ENCODE measurements at places on chromosomes 5 and 9.

GRCh38 chr5:129362456-129362855, 97.6 kb upstream of the ADAMTS19 start:
- no peaks in the 10 kb centered on the region for H3K27me3 ChIP-seq
- no peak overlapping the region for H3K27ac ChIP-seq
- H3K36me3 ChIP-seq: no peaks in the 10 kb centered on the region
- no peak overlapping the region for H3K4me3 ChIP-seq
- H3K4me1 ChIP-seq: no peaks in the 10 kb centered on the region
- no peak for DNase-seq

DNA sequence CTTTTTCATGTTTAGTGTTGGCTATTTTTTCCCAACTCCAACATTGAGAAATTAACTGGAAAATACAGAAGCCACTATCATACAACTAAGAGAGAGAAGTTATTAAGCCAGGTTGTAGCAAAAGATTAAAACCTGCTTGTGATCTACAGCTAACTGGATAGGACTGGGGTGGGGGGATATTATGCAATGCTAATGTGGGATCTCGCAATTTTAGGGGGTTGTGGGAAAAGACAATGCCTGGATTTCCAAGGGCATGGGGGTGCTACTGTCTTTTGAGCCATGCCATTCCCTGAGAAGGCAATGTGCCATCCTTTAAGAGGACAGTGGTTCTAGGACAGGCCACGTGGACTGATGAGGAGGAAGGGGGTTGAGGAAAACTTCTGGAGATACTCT, 46.5 kb downstream of the MARCHF3 start:
- H3K27ac ChIP-seq: no peak overlapping the region
- H3K4me3 ChIP-seq: no peak overlapping the region
- H3K27me3 ChIP-seq: no peaks in the 10 kb centered on the region
- no peaks in the 10 kb centered on the region for H3K36me3 ChIP-seq
- H3K4me1 ChIP-seq: no peaks in the 10 kb centered on the region
- DNase-seq: no peak

GRCh38 chr9:117211280-117211679, 203.6 kb downstream of the ASTN2 start:
- no peak overlapping the region for H3K27ac ChIP-seq
- H3K36me3 ChIP-seq: no peaks in the 10 kb centered on the region
- H3K27me3 ChIP-seq: peaks cover 18% of the 10 kb centered on the region
- peaks cover 4% of the 10 kb centered on the region for H3K4me1 ChIP-seq
- DNase-seq: peak; percentile 68
- H3K4me3 ChIP-seq: no peak overlapping the region

DNA sequence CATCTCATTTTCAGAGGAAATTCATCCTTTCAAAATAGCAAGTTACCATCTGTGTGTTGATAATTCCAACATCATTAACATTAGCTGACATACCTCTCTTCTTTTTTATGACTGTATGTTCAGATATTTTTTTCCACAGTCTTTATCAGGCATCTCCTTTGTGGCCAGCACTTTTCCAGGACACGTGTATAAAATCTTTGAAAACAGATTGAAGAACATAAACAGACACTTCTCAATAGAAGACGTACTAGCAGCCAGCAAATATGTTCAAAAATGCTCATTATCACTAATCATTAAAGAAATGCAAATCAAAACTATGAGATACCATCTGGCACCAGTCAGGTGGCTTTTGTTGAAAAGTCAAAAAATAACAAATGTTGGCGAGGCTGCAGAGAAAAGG, 734.3 kb downstream of the SEMA5A start:
- H3K36me3 ChIP-seq: no peaks in the 10 kb centered on the region
- H3K27me3 ChIP-seq: no peaks in the 10 kb centered on the region
- no peak overlapping the region for H3K27ac ChIP-seq
- no peak for DNase-seq

DNA sequence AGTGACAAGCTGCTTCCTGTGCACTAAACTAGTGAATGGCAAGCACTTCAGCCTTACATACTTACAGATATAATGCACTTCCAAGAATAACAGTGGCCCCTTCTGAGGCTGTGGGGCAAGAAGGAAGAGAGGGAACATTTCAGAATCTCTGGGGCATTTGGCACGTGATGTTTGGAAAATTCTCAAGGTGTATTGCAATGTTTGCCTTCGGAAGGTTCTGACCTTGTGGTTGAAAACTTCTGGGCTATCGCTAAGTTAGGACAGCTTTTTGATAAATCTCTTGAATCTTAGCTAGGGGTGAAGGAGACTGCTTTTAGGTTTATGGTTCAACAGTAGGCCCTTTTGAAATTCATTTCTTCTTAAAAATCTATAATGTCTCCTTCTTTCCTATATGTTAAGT, 7.1 kb upstream of the FGF10 start:
- H3K27me3 ChIP-seq: peaks cover 7% of the 10 kb centered on the region
- H3K36me3 ChIP-seq: no peaks in the 10 kb centered on the region
- H3K27ac ChIP-seq: no peak overlapping the region
- no peak overlapping the region for H3K4me3 ChIP-seq
- DNase-seq: no peak

DNA sequence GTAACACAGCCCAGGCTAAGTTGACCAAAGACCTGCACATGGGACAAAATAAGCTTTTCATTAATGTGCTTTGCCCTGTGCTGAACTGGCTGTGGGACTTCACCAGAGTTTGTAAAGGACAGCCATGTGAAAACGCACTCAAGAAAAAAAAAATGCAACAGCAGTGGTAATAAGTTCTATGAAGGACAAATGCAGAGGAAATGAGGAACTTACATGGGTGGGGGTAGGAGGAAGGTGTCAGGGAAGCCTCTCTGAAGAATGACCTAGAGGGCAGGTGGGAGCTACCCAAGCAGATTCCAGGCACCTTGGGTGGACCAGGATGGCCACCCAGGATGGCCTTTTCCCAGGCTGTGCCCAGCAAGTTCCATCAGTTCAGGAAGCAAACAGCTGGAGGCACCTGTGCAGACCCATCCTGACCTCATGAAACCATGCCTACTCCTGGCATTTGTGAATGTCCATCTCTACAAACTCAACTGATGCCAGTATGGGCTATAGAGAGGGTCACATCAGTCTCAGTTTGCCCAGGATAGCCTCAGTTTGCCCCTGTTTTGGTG, 6.7 kb upstream of the PHF2 start:
- no peak for DNase-seq
- H3K36me3 ChIP-seq: peaks cover 12% of the 10 kb centered on the region
- H3K27ac ChIP-seq: no peak overlapping the region
- no peaks in the 10 kb centered on the region for H3K27me3 ChIP-seq
- H3K4me3 ChIP-seq: no peak overlapping the region
- H3K4me1 ChIP-seq: no peaks in the 10 kb centered on the region

DNA sequence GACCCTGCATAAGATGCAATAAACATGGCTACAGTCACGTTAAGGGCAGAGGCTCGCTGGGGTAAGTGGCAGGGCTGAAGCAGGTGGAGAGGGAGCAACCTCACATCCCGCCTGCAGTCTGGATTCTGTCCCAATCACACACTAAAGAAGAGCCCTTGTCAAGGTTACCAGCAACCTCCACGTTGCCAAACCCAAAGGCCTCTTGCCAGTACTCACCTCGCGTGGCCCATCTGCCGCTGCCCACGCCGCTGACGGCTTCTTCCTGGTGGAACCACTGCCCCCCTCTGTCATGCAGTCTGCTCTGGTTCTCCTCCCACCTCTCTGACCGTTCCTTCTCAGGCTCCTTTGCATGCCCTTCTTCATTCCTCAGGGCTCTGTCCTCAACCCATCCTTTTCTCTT, 8.8 kb downstream of the AQP7 start:
- H3K27me3 ChIP-seq: no peaks in the 10 kb centered on the region
- no peak overlapping the region for H3K4me3 ChIP-seq
- no peaks in the 10 kb centered on the region for H3K36me3 ChIP-seq
- H3K27ac ChIP-seq: no peak overlapping the region

DNA sequence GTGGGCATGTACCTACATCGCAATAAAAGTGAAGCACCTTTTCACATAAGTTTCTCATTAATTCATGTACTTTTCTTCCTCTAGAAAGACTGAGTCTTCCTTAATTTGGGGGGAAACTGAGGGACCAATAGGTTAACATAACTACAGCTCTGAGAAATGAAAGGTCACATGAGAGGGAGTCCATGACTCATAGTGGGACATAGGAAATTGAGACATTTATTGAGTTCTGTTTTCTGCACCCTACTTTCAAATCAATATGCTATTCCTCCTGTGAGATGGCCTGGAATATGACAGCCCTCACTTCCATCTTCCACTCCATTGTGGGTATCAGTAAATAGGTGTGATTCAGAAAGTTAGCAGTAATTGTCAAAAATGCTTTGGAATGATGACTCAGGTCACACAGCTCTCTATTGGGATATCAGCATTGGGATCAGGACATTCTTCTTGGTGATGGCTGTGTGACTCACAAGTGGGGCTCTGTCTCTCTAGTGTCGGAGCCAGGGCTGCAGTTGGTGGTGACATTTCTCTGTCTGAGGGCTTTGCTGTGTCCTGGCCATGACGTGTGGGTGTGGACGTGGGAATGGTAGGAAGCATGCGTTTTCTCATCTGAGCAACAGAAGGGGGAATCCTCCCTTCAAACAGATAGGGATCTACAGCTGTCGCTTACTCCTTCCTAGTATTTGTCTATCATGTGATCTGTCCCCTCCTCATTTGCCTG, 125.0 kb downstream of the TRIO start:
- H3K4me1 ChIP-seq: peaks cover 22% of the 10 kb centered on the region
- peaks cover 5% of the 10 kb centered on the region for H3K36me3 ChIP-seq
- peak; percentile 75 for DNase-seq
- no peak overlapping the region for H3K27ac ChIP-seq
- peak overlapping the region; percentile 25 for H3K4me3 ChIP-seq

DNA sequence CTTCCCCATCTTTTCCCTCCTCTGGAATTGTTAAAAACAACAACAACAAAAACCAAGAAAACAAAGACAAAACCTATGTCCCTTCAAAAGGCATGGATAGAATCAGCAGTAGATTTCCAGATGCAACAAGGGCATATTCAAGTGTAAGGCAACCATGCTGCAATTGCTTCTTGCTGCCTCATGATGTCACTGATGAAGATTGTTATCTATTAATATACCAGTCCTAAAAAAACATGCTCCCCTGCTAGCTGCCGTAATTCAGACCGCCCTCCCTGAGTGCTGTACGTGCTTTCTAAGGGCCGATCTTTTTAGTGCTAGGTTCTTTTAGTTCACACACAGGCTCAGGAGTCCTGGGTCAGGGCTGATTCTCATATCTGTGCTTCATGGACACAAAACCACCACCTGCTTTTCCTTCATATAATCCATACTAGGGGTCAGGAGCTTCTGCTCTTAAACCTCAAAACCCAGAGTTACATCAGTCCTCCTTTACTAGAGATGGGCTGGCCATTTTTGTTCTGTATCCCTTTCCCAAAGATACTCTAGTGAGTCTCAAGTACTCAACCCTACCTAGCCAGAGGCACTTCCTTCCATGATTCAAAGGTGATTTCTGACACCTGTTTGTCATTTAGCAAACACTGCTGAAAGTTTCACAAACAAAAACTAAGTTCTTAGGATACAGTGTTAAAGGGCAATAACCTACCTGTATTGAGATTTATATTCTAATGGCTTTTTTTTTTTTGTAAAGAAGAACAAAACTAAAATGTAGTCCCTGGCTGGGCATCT, 82.1 kb downstream of the GIN1 start:
- DNase-seq: no peak
- H3K27ac ChIP-seq: no peak overlapping the region
- H3K4me3 ChIP-seq: no peak overlapping the region
- no peaks in the 10 kb centered on the region for H3K27me3 ChIP-seq
- H3K36me3 ChIP-seq: no peaks in the 10 kb centered on the region
- H3K4me1 ChIP-seq: no peaks in the 10 kb centered on the region

DNA sequence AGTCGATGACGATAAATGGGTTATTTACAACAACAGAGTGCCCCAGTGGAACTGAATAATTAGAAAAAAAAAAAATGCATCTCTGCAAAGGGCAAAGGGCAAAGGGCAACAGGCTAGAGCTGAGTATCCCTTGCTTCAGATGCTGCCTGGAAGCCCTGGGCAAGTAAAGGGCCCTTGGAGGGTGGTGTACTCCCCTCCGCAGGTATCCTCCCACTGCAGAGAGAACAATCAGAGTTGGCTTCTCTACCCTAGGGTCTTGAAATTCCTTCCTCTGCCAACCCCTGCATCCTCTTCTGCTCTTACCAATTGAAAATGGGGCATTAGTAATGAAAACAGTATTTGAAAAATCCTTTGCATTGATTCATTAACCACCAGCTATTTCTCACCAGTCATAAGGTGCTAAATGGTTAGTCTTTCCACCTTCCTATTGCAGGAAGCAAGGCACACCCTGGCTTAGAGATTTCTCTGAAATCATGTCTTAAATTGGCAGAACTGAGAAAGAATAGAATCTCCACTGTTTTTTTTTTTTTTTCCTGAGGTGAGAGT, 122.6 kb downstream of the SEMA6A start:
- DNase-seq: peak; percentile 69
- H3K4me1 ChIP-seq: peaks cover 18% of the 10 kb centered on the region
- peaks cover 13% of the 10 kb centered on the region for H3K36me3 ChIP-seq
- H3K27me3 ChIP-seq: no peaks in the 10 kb centered on the region

- DNase-seq: peak; percentile 55
- no peaks in the 10 kb centered on the region for H3K4me1 ChIP-seq
- H3K27ac ChIP-seq: peak overlapping the region; percentile 45
- H3K36me3 ChIP-seq: no peaks in the 10 kb centered on the region
- no peaks in the 10 kb centered on the region for H3K27me3 ChIP-seq
- H3K4me3 ChIP-seq: peak overlapping the region; percentile 74
These were observed 1.0 kb upstream of the TSC1 start for GRCh38 chr9:132945186-132946130.

Data from endodermal cell (in vitro differentiated cells).